Retina (tissue), 1 donor: ENCODE measurements at places on chromosomes 5 and 9.

GRCh38 chr9:97553141-97553540 is 51.7 kb downstream of the TMOD1 start:
- no peak for DNase-seq

DNA sequence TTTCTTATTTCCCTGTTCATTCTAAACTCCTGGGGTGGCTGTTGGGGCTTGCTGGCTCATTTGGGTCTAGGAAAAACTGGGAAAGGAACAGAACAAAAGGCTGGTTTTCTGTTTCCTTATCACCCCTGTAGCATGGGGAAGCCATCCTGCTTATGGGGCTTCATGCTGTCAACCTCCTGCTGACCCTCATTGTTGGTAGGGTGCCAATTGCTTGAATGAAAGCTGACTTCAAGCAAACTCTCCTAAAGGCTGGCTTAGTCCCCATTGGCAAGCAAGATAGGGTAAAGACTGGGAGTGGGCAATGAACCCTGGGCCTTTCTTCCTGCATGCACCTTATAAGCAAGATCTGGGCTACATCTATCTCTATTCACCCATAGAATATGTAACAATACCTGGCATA is 511.6 kb downstream of the DMAC1 start:
- no peak for DNase-seq

DNA sequence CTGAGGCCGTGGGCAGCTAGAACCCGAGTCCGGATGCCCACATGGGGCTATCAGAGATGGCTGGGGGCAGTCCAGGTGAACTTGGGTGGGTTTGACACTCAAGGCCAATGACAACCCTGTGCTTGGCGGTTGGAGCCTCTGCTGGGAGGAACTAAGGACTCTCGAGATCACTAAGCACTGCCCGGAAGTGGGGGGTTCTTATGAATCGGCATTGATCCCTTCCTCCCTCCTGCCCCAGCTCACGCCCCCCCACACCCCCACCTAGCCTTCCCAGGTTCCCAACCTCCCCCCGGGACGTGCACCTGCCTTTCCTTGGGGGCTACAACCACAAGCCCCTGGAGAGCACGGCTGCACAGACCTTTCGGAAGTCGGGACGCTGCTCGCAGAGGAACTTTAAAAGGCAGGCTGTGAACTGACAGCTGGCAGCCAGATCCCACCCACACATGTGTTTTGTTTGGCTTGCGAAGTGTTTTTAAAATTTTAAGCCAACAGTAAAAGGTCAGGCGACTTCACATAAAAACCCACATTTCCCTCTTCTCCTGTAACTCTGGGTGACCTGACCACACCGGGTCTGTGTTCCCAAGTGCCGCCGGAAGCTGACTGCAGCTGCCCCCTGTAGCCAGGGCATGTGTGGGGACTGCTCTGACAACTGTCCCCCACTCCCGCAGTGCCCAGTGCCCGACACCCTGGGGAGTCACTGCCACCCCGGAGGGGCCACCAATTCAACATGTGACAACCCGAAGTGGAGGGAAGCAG is 5.1 kb upstream of the RALGDS start:
- no peak for DNase-seq

- no peak for DNase-seq
Observed at GRCh38 chr9:128636024-128636390, 20.6 kb downstream of the DYNC2I2 start.

- peak; percentile 18 for DNase-seq
Observed at GRCh38 chr9:3241290-3241689, 284.5 kb downstream of the RFX3 start.

DNA sequence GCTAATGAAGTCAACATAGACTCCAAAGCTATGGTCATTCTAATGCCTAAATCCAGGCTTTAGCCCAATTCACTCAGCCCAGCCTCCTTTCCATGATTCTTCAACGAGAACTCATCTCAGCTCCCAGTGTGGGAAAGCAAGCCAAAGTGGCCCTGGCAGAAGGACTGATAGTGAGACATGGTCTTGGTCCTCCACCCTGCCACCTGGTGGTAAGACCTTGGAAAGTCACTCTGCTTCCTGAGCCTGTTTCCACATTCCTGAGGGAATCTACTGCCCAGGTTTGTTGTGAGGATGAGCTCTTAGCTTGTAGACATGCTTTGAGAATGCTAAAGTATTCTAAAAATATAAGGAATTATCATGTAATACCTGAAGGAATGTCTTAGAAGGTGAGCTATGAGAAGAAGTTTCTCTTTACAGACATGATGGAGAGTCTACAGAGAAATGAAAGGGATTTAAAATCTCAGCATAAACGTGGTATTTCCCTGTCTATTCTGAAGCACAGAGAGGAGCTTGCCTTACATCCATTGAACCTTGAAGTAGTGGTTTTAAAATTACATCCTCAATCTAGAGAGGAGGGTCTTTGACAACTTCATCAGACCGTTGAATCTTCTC is 173.5 kb downstream of the TRIM32 start:
- DNase-seq: peak; percentile 60

DNA sequence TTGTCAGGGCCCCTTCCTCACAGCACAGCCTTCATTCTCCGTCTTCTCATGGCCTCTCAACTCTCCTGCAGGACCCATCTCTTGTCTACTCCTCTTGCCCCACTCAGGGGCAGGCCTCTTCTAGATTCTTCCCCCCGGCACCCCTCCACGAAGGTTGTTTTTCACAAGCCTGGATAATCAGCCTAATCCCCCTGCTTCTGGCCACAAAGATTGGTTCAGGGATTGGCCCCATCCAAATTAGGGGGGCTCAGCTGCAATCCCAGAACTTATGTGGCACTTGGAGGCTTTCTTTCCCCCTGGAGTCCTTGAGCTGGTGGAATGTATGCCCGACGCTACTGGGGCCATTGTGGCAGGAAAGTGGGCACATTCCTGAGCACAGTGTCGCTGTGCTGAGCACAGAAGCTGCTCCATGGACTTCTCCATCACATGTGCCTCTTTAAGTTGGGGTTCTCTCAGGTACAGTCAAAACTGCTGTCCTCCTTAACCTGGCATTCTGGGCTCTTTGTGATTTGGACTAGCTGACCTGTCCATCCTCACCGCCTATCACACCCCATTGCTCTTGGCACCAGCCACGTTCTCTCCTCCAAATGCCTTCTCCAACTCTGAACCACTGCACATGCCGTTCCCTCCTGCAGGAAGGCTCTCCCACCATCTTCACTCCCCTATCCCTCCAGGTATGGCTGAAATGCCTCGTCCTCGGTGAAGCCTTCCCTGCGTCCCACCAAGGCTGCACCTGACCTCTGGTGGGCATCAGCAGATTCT is 66.8 kb upstream of the RNF130 start:
- DNase-seq: no peak

DNA sequence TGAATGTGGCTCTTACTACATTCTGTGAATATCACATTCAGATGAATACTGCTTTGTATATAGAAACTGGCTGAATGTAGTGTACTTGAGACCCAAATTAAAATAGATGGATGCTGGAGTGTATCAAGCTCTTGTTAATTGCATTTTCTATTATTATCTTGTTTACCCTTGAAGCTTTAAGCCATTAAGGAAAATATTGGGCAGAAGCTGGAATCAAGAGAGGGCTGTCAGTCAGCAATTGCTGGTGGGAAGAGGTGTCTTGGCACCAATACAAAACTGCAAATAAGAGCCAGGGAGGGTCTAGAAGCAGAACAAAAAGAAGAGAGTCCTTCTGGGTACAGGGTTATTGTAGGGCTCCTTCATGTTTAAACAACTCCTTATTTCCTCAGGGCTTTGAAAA is 38.8 kb downstream of the MUSK start:
- DNase-seq: no peak

GRCh38 chr5:170945275-170945674 is 83.5 kb downstream of the RANBP17 start:
- DNase-seq: no peak

GRCh38 chr5:80761966-80762365 is 107.2 kb upstream of the DHFR start:
- no peak for DNase-seq

- no peak for DNase-seq
Observed at GRCh38 chr5:116824751-116825438, 250.3 kb upstream of the SEMA6A start.

DNA sequence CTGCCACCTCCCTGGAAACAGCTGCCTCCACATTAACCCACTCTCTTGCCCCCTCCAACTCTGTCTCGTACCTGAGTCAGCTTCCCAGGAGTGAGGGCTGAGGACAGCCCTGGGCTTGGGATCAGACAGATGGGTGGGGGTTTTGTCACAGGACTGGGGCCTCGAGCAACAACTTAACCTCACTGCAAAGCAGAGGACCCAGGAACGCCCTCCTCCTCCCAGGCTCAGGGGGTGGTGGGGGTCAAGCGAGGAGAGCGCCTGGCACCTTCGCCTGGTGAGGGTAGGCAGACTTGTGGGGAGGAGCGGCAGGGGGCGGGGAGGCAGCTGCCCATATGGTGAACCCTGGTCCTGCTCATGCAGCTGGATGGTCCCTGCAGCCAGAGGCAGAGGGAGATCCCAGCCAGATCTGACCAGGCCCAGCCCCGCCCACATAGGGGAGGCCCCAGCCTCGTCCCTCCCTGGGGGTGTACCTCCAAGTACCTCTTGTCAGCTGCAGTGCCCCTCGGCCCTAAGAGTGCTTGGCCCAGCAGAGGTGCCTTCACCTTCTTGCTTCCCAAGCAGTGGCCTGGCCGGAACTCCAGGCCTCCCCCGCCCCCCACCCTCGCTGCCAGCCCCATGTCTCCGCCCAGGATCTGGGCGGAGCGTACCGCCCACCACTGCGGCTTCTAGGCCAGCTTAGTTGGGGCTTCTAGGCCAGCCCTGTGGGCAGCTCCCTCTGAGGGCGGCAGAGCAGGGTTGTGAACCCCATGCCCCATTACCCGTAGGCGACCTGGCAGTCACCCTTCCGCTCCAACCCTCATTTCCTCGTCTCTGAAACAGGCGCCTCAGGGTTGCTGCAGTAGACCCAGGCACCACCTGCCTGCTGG is at the start of gene SARDH:
Gene SARDH, minus strand, starts transcription at position 579 of the 866 bp plus-strand sequence. CDS start 4,179 bp downstream, outside the sequence.
- DNase-seq: peak; percentile 80

- DNase-seq: no peak
Observed at GRCh38 chr5:145220481-145220880, 614.7 kb downstream of the PRELID2 start.

- peak; percentile 89 for DNase-seq
Observed at GRCh38 chr9:38621434-38622287, 1.3 kb upstream of the ANKRD18A start.

- DNase-seq: no peak
Observed at GRCh38 chr5:95975703-95976102, 14.1 kb upstream of the ELL2 start.

GRCh38 chr5:38483805-38484398 is 72.5 kb downstream of the LIFR start:
- DNase-seq: no peak

DNA sequence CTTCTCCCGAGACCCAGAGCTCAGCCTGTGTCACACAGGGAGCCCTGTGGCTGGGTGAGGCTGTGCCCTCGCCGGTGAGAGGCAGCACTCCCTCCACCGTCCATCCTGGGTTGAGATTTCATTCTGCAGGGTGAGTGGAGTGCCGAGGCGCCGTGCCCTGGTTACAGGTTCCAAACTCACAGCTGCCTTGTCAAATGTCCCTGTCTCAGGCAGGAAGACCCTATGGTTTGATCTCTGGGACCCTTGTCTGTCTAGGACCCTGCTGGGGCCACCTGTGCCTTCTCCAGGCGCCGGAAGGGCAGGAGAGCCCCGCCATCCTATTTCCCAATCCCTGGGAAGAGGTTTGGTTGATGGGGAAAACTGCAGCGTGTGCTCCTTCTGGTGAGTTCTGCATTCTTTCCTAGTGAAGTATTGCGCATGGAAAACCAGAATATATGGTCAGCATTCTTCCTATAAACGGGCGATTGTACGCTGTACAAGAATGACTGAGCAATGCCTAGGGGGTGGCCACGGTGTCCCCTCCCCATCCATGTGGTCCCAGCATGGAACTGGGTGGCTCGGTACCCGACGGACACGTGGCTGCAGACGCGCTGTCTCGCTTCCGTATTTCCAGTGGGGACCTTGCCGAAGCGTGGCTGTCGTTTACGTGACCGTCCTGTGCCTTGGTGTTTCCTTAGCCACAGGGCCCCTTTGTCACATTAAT is 95.9 kb upstream of the COL5A1 start:
- DNase-seq: no peak

GRCh38 chr9:2231101-2231500 is 216.0 kb downstream of the SMARCA2 start:
- no peak for DNase-seq

GRCh38 chr5:79513308-79513703 is 628 bp downstream of the HOMER1 start:
- DNase-seq: no peak

DNA sequence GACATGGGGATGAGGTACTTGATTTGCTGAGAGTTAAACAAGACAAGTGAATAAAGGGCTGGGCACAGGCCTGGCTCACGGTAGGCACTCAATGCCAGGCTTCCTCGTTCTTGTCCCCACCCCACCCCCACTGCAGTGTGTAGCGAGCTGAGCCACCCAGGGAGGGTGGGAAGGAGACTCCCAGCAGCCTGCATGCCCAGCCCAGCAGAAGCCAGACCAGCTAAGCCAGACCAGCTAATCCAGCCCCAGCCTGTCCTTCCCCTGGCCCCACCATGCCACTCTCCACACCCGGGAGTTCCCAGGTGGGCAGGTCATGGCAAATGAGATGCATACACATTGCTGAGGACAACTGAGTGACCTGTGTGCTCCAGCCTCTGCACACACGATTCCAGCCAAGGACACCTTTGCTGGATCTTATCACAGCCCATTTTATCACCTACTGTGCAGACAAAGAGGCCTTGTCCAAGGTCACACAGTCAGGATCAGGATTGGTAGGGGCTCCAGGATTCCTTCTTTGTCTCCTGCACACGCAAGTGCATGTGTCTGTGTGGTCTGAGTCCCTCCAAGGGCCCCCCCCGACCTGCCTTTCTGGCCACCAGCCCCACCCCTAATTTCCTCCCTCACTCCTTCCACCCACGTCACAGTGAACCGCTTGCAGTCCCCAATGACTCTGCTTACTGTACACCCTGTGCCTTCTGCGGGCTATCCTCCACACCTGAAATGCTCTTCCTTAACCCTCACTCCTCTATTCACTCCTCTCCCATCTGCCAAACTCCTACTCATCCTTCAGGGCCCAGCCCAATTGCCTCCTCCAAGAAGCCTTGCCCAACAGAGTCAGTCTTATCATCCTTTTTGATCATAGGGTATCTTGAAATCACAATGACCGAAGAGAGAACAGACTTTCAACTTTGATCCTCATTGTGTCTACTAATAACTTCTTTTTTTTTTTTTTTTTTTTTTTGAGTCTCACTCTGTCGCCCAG is 26.6 kb downstream of the DUSP1 start:
- no peak for DNase-seq

- no peak for DNase-seq
Observed at GRCh38 chr5:74275171-74275992, 365.1 kb downstream of the ENC1 start.

- no peak for DNase-seq
Observed at GRCh38 chr5:77129391-77129990, 42.4 kb upstream of the ZBED3 start.

DNA sequence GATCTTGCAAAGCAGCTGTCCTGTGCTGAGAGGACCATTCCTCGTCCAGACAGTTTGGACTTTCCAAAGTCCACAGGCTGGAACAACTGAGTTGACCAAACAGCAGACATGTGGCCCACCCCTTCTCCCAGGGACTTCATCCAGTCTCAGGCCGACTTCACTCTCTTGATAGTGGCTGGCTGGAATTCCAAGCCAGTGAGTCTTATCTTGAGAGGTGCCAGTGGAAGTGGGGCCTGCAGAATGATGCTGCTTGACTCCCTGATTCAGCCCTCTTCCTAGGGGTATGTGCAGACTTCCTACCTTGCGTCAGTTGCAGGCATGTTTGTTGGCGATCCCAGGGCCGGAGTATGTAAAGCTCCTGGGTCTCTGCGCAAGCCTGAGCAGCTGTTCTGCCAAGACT is 131.4 kb upstream of the TSLP start:
- no peak for DNase-seq

- DNase-seq: no peak
Observed at GRCh38 chr5:156589104-156589945, 260.8 kb upstream of the PPP1R2B start.
